ENCODE measurements at places on chromosomes 2 and 18.
A peak's percentile ranks its signal among the peaks of the same experiment; 100 is the strongest.

- DNase-seq: peak; percentile 8
Observed at GRCh38 chr18:3970929-3971328, 484.2 kb downstream of the DLGAP1 start.

DNA sequence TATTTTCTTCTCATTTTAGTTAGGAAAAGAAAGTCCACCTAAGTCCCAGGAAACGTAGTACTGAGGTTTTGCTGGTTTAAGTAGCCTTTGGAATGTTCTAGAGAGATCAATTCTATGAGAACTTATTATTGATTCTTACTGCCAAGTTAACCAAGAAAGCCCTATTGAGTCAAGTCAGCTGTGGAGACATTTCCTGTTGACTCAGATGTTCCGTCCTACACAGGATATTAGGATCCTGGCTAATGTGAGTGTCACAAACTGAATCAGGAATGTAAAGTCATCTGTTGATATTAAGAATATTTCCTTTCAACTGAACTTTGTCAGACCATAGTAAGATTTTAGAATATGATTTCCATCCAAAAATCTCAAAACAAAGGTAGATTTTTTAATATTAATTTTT, 654.3 kb downstream of the LRRTM4 start:
- DNase-seq: no peak

DNA sequence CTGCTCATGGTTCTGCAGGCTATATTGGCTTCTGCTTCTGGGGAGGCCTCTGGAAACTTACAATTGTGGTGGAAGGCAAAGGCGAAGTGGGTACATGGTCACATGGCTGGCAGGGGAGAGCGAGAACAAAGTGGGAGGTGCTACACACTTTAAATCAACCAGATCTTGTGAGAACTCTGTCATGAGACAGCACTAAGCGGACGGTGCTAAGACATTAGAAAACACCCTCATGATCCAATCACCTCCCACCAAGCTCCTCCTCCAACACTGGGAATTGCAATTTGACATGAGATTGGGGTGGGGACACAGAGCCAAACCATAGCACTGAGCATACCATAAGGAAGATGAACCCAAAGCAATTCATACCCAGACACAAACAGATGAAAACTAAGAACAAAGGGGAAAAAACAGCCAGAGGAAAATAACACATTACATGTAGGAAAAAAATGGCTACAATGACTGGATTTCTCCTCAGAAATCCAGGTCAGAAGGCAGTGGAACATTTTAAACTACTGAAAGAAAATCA, 31.1 kb upstream of the INO80C start:
- no peak for DNase-seq

GRCh38 chr2:74860079-74860478, 26.2 kb downstream of the HK2 start:
- no peak for DNase-seq

Data from small intestine (tissue), 16 donors.